Stimulated activated CD8-positive, alpha-beta memory T cell treated with anti-CD3 and anti-CD28 coated beads, Interleukin-7, amount 100 ng/mL, for 4 hours (primary cell): ENCODE measurements at places on chromosomes 1 and 21.

DNA sequence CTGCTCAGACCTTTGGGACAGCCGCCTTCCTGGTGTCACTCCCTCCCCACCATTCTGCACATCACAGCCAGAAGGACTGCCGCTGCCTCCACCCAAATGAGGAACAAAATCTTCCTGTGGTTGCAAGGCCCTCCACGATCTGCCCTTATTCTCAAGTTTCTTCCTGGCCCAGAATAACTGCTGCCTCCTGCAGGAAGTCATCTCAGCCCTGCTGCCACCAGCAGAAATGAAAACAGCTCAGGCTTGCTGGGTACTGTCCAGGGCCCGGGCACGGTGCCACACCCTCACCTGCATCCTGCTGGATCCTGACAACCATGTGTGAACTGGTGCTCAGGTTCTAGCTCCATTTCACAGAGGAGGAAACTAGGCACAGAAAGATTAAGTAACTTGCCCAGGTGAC is 2.8 kb downstream of the CLDN19 start:
- DNase-seq, result no peak

- no peak for DNase-seq
Measured at GRCh38 chr21:31597683-31598082, 61.8 kb upstream of the SOD1 start.

GRCh38 chr1:106651028-106651762 is 405.3 kb upstream of the PRMT6 start:
- DNase-seq, result no peak

- DNase-seq, result no peak
Measured at GRCh38 chr1:109266965-109267364, 16.0 kb downstream of the PSRC1 start.

DNA sequence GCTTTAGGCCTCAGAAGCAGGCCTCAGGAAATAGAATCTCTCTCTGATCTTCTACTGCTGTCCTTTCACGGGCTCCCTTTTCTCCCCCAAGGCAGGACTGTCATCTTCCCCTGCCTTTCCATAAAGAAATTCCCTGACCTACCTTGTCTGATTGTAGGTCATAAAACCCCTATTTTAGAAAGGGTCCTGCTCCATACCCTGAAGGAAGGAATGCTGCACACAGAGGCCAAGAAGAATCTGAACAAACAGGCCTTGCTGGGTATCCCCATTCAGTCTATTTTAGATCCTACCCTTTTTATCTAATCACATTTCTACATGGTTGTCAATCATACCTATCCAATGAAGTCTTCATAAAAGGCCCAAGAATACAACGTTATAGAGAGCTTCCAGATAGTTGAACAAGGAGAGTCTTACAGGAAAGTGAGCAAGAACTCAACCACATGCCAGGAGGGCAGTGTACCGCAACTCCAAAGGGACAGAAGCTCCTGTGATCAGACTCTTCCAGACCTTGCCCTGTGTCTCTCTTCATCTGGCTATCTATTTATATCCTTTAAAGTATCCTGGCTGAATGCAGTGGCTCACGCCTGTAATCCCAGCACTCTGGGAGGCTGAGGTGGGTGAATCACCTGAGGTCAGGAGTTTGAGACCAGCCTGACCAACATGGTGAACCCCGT is 93.1 kb downstream of the SLC16A1 start:
- DNase-seq, result no peak

DNA sequence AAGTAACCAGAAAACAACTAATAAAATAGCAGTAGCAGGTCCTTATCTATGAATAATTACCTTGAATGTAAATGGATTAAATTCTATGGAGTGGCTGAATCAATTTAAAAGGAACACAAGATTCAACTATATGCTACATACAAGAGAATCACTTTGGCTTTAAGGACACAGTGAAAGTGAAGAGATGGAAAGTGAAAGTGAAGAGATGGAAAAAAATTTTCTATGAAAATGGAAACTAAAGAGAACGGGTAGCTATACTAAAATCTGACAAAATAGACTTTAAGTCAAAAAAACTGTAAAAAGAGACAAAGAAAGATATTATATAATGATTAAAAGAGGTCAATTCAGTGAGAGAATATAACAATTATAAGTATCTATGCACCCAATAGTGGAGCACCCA is 54.7 kb downstream of the C1orf185 start:
- no peak for DNase-seq

- DNase-seq, result no peak
Measured at GRCh38 chr1:158107916-158108315, 72.8 kb upstream of the CD1D start.

GRCh38 chr1:233597489-233597901 is 16.4 kb upstream of the KCNK1 start:
- DNase-seq, result no peak

- DNase-seq, result no peak
Measured at GRCh38 chr1:104056786-104057185, 307.1 kb downstream of the AMY1C start.

DNA sequence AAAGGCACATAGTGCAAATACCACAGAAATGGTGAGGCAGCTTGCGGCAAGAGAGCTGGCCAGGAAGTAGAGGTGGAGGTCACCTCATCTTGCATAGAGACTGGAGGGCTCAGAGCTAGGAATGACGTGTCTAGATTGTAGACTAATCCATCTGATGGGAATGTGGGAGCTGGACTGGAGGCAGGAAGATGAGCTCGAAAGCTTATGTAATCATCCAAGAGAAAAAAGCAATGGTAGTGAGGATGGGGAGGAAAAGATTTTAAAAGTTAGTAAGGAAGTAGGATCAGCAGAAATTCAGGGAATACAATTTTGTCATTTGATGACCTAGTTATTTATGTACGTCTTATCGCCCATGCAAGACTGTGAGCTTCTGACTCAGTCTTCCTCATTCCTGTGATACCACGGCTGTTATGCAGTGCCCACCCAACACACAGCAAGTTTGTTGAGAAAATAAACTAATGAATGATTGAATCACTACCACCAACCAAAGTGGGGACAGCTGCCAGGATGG is 123.9 kb downstream of the RRAGC start:
- no peak for DNase-seq

GRCh38 chr1:230679825-230680224 is 34.1 kb downstream of the AGT start:
- DNase-seq, result no peak

- peak; percentile 99 for DNase-seq
Measured at GRCh38 chr1:211578640-211579439, at the start of gene SLC30A1. TSS of gene SLC30A1 (minus strand) at chr1:211579161. CDS start at chr1:211578612, 549 bp downstream.

DNA sequence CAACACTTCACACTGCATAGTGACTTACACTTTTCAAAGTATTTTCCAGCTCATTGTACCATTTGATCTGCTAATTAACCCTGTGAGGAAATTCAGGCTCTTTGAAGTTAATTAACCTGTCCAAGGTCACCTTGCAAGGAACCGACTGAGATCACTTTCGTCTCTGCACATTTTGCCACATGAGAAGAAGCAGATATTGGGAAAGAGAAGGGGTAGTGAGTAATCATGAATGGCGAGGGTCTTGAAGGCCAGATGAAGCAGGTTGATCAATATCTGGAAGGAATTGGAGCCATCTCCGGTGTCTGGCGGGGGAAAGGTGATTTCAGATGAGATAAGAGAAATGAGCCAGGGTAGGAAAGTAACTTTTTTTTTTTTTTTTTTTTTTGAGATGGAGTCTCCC is 3.4 kb downstream of the APOA2 start:
- DNase-seq, result no peak

DNA sequence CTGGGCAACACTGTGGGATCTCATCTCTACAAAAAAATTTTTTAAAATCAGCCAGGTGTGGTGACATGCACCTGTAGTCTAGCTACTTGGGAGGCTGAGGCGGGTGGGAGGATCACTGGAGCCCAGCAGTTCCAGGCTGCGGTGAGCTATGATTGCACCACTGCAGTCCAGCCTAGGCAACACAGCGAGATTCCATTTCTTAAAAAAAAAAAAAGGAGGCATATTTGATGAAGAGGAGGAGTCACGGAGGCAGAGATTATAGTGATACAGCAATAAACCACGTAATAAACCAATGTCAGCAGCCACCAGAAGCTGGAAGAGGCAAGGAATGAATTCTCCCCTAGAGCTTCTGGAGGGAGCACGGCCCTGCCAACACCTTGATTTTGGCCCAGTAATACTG is 4.0 kb downstream of the LIX1L start:
- no peak for DNase-seq

- no peak for DNase-seq
Measured at GRCh38 chr1:190475421-190476141, 2.1 kb downstream of the BRINP3 start.

GRCh38 chr1:164689672-164690511 is 130.9 kb downstream of the PBX1 start:
- DNase-seq, result no peak

DNA sequence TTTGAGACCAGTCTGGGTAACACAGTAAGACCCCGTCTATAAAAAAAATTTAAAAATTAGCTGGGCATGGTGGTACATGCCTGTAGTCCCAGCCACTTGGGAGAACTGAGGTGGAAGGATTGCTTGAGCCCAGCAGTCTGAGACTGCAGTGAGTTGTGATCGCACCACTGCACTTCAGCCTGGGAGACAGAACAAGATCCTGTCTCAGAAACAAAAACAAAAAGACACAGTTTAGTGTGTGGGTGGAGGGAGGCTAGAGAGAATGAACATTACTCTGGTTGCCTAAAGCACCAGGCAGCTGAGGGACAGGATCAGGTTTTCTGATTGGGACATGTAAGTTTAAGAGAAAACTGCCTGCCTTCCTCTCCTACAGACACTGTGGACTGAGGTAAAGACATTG is 42.3 kb downstream of the VAMP4 start:
- no peak for DNase-seq

- DNase-seq, result no peak
Measured at GRCh38 chr1:53543130-53543777, 84.1 kb downstream of the DMRTB1 start.

DNA sequence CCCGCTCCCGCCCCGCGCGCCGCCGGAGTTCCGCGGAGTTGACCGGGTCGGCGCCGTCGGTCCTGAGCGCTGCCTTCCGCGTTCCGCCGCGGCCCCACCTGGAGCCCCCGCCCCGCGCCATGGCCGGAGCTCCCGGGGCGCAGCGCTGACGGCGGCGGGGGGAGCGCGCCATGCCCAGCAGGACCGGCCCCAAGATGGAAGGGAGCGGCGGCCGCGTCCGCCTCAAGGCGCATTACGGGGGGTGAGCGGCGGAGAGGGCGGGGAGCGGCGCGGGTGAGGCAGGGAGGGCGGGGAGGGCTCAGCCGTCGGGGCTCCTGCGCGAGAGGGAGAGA is 216 bp downstream of the PRKCZ start:
- no peak for DNase-seq

DNA sequence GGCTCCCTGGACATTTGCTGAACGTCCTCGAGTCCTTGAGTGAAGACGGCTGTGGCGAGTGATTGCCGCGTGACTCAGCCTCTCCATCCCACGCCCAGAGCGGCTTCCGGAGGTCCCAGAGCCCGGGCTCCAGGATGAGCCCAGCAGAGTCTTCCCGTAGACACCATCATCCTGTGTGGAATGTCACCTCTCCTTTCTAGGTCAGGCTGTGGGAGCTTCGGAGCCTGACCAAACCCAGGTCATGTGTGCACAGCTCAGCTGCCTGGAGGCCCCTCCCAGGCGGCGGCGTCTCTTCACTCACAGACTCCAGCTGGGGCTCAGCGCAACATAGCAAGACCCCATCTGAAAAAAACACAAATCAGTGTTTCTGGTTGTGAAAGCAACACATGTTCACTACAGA is 38.2 kb downstream of the PRKCZ start:
- no peak for DNase-seq

GRCh38 chr1:94608852-94609530 is 67.4 kb upstream of the F3 start:
- no peak for DNase-seq

- DNase-seq, result no peak
Measured at GRCh38 chr1:18949686-18950400, 6.6 kb downstream of the IFFO2 start.

GRCh38 chr1:44134071-44134920 is 7.1 kb downstream of the KLF18 start:
- DNase-seq, result no peak

GRCh38 chr1:42968654-42969053 is 10.0 kb upstream of the SLC2A1 start:
- DNase-seq, result no peak

- no peak for DNase-seq
Measured at GRCh38 chr1:100034470-100034869, 64.7 kb downstream of the SLC35A3 start.

DNA sequence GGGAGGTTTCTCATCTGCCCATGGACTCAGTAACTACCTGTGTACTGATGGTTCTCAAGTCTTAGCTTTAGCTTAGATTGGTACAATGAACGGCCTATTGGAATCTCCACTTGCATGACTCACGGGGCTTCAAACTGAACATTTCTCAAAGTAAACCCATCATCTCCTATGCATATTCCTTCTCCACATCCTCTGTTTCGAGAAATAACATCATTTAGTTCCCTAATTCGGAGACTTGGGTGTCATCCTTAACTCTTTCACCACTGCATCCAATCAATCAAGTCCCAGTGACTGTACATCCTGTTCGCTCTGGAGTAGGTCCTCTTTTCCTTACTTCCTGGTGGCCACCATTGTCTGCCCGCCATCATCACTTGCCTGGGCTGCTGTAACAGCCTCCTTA is 55.8 kb downstream of the LGR6 start:
- DNase-seq, result no peak

DNA sequence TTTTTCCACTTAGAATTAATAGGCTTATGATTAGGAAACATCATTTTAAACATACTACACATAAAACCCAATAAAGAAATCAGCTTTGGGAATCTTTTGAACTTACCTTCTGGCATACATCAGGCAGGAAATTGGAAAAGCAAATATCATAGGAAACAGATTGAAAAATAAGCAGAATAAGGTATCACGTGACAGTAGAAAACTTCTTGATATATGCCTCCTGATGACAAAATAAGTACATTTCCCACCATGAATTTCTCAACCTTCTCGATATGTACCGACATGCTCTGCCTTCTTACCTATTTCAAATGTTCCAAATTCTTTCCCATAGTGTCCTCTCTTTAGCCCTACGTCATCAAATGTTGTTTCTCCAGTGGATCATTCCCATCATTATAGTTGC is 72.4 kb downstream of the CLCA4 start:
- no peak for DNase-seq
